ENCODE measurements at places on chromosomes 2 and 18.

GRCh38 chr2:70779491-70779890 is 11.0 kb downstream of the FIGLA start:
- no peak for DNase-seq

DNA sequence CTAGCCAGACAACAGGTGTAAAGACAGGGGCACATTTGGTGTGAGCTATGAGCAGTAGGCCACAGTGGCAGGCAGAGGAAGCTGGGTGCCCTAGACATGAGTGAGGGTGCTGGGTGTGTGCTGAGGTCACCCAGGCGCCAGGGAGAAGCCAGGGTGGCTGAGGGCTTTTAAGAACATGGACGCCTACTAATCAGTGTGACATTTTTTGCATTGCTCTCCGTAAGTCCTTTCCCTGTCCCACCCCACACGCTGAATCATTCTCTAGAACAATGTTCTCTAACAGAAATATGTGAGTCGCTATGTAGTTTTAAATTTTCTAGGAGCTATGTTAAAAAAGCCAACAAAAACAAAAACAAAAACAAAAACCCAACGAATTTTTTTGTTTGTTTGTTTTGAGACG is 204.5 kb upstream of the REV1 start:
- DNase-seq, result no peak

DNA sequence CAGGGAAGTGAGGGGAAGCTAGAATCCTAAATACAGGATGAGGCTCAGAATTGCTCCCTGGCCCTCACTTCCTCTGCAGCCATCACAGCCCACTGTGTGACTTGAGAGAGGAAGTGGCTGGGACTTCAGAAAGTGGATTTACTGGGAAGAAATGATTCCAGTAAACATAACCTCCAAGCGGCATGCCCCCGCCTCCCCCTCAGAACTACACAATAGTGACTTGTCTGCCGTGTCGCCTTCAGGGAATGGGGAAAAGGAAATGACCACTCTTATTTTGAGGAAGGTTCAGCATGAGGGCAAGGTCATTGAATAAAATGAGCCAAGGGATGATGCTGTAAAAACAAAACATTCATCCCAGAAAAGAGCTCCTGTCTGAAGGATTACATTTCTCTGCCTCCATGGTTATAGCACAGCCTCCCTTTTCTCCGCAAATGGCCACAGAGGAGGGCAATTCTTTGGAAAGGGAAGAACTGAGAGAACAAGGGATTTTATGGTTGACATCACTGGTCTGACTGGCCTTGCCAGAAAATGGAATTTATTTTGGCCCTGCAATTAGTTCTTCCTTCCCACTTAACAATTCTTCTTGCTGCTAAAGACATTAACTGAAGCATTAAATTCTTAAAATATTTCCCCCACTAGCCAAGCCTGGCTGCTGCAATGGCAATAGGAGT is 78.9 kb upstream of the DAPL1 start:
- DNase-seq, result peak; percentile 32

DNA sequence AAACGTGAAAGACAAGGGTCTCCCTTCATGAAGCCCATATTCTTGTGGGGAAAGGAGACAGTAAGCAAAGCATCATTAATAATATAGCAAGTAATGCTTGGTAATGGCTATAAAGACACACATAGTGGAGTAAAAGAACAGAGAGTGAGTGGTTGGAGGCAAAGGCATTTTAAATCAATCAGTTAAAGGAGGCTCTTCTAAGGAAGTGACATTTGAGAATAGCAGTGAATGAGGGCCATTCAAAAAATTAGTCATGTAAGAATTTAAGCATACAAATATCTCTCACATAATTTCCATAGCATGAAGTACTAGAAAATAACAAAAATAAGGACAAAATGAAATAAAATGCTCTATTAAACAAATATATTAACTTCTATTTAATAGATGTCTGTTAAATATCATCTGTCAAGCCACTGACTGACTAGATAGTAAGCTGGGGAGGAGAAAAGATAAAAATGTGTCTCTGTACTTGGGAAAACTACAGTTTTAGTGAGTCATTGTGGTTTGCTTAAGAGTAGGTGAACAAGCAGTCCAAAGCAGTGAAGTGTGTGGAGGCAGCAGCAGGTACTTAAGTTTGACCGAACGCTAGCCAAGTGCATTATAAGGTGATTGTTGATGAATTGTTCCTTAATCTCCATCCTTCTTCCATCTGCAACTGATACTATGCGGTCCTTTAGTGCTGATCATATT is 160.1 kb downstream of the PARD3B start:
- no peak for DNase-seq

DNA sequence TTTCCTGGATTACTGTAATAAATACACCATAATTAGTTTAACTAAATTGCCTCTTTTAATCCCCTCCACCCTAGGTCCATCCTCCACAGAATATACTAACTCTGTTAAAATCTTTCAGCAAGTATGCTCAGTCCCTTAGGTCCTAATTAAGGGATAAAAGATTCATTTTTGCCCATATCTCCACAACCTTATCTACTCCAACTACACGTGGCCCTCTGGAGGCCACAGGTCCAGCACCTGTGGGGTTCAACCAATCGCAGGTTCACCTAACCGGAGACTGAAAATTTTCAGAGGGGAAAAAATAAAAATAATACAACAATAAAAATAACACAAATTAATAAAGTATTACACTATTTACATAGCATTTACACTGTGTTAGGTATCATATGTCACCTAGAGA is 86.4 kb downstream of the MAP4K3 start:
- DNase-seq, result no peak

- peak; percentile 86 for DNase-seq
Observed at GRCh38 chr2:174024524-174025270, 59.5 kb upstream of the SP3 start.

GRCh38 chr2:3456125-3456524 is 63.2 kb downstream of the ADI1 start:
- no peak for DNase-seq

- DNase-seq, result no peak
Observed at GRCh38 chr2:236935083-236935482, 150.6 kb upstream of the COPS8 start.

GRCh38 chr2:160282063-160282580 is 82.0 kb upstream of the ITGB6 start:
- peak; percentile 66 for DNase-seq

DNA sequence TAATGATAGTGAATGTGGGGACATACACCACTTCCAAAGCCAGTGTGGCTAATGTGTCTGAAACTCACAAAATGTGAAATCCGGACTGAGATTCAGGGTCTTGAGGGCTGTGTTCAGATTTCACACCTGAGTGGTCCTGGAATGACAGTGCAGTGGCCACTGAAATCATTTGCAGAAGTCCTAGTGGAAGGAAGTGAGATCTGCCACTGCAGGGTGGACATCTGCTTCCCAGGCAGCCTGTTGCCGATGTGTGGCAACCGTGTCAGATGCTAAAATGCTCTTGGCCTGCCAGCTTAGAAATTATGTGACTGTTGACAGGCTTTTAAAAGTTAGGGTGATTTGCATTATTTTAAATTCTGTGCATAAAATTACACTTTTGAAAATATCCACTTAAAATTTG is 77.8 kb upstream of the TMEM200C start:
- DNase-seq, result no peak

GRCh38 chr2:126239320-126239955 is 416.5 kb upstream of the GYPC start:
- DNase-seq, result no peak

DNA sequence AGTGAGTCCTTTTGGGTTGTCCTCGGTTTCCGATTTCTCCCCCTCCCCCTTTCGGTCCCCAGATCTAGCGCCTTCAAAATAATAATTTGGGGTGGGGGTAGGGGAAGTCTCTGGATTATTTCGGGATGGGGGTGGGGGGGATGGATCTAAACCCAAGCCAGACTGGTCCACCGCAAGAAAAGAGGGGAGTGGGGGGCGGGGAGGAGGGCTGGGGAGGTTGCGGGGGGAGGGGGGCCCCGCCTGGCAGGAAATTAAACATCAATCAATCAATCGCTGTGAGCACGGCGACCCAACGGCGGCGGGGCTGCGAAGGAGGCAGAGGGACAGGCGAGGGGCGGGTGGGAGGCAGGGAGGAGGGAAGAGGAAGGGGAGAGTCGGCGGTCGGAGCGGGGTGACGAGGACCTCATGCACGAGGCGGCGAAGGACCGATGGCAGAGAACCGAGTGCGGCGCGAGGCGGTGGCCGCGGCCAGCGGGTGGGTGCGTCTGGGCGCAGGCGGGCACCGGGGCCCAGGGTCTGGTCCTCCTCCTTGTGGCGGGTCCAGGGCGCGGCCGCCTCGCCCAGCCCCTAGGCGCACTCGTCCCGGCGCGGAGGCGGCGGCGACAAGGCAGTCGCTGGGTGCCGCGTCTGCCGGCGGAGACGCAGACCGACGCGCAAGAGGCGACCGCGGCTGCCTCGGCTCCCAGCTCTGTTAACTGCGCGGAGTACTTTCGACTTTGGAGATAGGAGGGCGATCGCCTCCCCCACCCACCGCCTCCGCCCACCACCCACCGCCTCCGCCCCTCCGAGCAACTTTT is 468 bp upstream of the SATB2 start:
- no peak for DNase-seq

DNA sequence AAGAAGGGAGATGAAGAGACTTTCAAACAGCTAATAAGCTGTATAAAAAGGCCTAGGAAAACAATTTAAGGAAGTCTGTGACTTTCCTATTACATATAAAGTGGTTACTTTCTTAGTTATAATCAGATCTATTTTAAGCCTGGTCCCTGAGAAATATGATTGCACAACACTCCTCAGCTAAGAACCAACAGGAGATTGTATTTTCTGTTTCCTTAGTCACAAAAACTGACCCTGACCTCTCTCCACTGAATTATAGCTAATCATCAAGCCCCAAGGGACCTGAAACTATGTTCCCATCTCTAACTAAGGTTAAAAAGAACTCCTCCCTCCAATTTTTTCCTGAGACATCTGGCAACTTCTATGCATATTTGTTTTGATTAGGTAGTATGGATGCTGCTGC is 106.9 kb downstream of the ROCK1 start:
- peak; percentile 58 for DNase-seq

- no peak for DNase-seq
Observed at GRCh38 chr18:50331691-50332090, 43.2 kb upstream of the SKA1 start.

- DNase-seq, result no peak
Observed at GRCh38 chr18:9115984-9116383, 13.5 kb downstream of the NDUFV2 start.

- no peak for DNase-seq
Observed at GRCh38 chr2:42051543-42052235, 3.9 kb downstream of the PKDCC start.

GRCh38 chr2:133209325-133209724 is 358.9 kb downstream of the NCKAP5 start:
- no peak for DNase-seq

- no peak for DNase-seq
Observed at GRCh38 chr2:191907545-191907944, 60.7 kb upstream of the CAVIN2 start.

GRCh38 chr2:205889114-205889513 is 196.9 kb downstream of the INO80D start:
- no peak for DNase-seq

- no peak for DNase-seq
Observed at GRCh38 chr18:1760901-1761300, 810.4 kb downstream of the METTL4 start.

DNA sequence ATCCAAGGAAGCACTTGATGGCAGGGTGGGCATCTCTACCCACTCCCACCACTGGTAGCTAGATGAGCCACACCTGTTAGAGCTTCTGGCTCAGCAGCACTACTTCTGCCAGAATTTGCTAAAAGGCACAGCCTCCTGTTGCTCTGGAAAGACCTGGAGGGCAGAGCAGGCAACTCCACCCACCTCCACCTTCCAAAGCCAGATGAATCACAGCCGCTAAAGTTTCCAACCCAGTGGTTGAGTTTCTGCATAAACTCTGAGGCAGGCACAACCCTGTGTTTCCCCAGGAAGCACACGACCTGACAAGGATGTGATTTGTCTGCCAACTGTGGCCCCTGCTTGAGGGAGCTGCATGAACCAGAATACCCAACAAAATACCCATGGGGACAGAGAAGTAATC is 111.6 kb upstream of the GCFC2 start:
- DNase-seq, result no peak

GRCh38 chr2:170098626-170099312 is 79.2 kb upstream of the MYO3B start:
- no peak for DNase-seq

- DNase-seq, result no peak
Observed at GRCh38 chr2:241114836-241115235, 12.7 kb upstream of the MTERF4 start.

DNA sequence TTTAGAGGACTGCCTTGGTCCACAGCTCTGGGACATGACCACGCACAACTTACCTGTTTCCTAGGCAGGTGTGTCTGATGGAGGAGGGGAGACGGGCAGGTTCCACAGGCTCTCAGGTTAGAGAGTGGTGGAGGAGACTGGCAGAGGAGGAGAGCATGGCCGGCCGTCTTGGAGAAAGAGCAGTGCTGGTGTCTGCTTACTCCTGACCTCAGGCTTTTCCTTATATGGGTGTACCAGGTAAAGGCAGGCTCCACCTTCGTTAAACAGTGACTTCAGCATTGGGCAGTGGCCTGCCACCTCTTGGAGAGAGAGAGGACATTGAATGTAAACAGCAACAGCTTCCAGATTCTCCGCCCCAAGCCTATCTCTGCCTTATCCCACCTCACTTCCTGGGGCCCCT is at the start of gene CAPN13:
Gene CAPN13, minus strand, starts transcription at position 198 of the 400 bp plus-strand sequence. CDS start 20,121 bp downstream, outside the sequence.
- no peak for DNase-seq

DNA sequence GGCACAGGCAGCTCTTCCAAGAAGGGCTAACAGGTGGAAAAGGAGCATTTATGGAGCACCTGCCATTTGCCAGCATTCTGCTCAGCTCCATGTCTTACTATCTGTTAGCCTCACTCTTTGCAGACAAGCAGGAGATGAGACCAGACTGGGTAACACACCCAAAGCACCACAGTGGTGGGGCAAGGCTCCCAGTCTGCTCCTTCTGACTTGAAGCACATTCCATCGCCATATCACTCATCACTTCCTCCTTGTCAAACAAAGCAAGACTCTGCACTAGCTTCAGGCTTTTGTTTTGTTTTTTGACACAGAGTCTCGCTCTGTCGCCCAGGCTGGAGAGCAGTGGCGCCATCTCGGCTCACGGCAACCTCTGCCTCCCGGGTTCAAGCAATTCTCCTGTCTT is 182.8 kb downstream of the MGAT5 start:
- no peak for DNase-seq

DNA sequence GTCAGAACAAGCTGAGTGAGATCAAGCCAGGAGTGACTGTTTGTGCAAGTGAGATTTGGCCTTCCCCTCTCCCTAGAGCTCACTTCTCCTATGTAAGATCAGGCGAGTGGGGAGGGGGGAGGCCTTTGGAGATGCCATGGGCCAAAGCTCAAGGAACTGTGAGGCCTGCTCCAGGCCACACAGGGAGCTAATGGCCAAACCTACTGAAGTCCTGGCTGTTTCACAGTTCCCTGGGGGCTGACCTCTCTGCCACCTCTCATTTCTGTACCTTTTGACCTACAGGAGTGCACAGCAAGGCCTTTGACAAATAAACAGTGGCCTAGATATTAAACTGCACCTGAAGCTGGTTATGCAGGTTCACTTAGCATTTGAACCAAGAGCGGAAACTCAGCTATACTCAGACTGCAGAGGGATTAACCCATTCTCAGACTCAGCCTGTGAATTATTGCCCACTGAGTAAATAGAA is 235.0 kb upstream of the NT5C1B start:
- no peak for DNase-seq

GRCh38 chr2:232667989-232668583 is 29.0 kb upstream of the GIGYF2 start:
- no peak for DNase-seq
